ENCODE measurements at places on chromosomes 3 and 15.

DNA sequence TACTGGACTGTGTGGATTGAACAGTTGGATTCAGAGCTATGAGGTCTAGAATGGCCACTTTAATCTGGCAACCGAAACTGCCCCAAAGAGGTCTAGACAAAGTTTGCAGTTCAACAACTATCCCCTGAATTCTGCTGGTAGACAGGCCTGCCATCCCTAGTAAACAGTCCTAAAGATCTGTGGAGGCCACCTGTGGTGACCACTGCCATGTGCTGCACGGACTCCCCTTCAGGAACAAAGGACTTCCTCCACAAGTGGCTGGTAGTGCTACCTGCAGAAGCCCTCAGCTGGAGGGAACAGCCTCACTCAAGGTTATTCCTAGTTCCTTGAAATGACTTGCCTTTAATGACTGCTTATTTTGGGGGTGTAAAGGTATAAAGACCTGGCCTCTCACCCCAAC, 6.1 kb downstream of the TNFAIP8L3 start:
- DNase-seq, result no peak

- no peak for DNase-seq
These were observed 387.0 kb downstream of the ZBBX start for GRCh38 chr3:166993015-166993630.

DNA sequence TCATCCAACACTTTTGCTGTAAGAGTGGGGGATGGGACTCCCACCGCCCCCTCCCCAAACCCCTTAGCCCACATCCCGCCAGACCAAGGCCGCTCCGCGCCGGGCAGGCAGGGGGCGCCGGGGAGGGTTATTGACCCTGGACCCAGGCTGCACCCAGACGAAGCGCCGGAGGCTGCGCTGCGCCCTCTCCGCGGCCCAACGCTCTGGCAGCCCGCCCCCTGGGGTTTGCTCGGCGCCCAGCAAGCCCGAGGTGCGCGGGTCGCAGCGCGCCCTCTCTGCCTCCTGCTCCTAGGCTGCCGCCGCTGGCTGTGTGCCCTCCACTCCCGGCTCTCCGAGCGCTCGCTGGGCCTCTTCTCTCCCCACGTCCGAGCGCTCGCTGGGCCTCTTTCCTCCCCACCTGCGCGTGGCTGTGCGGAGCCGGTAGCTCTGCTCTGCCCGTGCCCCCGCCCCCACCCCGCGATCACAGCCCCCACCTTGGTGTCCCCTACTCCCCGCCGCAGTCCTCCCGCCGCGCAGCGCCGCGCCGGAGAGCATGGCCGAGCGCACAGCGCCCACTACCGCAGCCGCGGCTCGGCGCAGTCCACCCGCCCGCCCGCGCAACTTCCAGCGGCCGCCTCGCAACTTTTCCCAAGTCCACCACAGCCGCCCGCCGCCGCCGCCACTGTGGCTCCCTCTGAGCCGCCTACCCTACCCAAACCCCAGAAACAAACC, 1.2 kb downstream of the MECOM start:
- DNase-seq, result peak; percentile 44

DNA sequence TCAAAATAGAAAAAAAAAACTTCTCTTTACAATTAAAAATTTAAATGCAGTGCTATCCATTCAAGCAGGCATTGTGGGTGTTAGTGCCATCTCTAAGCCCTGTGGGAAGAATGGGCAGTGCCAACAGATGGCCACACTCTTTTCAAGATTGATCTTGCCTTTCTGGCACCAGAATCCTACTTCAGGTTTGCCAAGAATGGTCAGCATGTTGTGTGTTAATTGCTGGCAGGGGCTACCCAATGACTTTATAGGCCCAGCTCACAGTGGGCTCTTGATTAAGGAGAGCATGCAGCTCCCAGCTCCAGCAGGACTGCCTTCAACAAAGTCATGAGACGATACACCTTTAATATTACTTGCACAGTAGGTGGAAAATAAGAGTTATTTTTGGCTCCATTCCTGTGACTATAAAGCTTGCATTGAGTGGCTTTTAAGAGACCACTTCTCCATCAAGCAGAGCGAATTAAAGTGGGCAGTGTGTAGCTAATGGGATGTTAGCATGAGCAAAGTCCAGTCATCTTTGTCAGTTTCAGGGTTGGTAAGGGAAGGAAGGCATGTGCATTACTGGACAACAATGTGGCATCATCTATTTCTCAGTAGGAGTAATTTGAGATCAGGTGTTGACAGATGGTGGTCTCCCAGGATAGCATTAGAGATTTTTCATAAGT, 476.8 kb downstream of the C3orf38 start:
- no peak for DNase-seq

- peak; percentile 80 for DNase-seq
These were observed 878.8 kb downstream of the NAALADL2 start for GRCh38 chr3:175737646-175738572.
